ENCODE measurements at places on chromosomes 12 and 14.

DNA sequence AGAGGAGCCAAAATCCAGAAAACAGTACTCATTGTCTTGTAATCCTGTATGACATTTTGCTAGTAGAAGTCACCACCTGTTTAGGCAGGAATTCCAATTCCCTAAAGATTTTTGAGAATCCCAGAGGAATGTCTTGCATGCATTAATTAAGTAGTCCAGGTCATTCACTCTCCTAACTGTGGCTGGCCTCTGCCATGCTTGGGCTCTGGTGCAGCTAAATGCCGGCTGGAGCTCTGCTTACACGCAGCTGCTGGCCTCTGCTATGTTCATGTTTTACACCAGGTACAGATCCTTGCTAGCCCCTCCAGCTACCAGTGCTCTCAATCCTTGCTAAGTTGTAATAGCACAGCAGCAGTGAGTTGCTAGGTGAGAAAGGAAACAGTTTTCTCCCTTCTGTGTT, 16.3 kb upstream of the HIF1A start:
- DNase-seq: no peak

- no peak for DNase-seq
These were observed 7.0 kb upstream of the CLEC14A start for GRCh38 chr14:38262844-38263243.

GRCh38 chr12:54749191-54749818, 101.1 kb upstream of the DCD start:
- peak; percentile 83 for DNase-seq

DNA sequence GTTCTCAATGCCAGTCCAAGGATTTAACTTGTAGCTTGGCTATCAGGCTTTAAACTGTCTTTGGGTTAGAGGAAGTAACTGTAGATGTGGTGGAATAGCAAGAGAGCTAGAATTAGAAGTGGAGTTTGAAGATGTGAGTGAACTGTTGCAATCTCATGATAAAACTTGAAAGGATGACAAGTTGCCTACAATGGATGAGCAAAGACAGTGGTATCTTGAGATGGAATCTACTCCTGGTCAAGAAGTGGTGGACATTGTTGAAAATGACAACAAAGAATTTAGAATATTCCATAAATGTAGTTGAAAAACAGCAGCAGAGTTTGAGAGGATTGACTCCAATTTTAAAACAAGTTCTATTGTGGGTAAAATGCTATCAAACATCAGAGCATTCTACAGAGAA, 199.0 kb downstream of the DUSP6 start:
- DNase-seq: no peak

DNA sequence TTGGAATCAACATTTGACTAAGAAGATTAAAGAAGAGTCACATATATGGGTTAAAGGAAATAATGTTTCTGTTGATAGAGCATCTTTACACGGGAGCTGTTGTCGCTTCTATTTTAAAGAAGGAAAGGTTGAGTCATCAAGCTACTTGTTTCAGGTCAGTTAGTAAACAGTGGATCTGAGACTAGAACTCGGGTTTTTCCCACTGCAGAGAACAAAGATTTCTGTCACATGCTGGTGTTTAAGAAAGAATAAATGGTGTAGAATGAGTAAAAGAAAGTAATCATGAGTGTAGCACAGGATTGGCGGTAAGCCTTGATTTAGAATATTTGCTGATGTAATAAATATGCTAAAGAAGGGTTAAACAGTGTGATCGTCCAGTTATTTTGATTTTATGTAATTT, 455.5 kb downstream of the AEBP2 start:
- DNase-seq: no peak

DNA sequence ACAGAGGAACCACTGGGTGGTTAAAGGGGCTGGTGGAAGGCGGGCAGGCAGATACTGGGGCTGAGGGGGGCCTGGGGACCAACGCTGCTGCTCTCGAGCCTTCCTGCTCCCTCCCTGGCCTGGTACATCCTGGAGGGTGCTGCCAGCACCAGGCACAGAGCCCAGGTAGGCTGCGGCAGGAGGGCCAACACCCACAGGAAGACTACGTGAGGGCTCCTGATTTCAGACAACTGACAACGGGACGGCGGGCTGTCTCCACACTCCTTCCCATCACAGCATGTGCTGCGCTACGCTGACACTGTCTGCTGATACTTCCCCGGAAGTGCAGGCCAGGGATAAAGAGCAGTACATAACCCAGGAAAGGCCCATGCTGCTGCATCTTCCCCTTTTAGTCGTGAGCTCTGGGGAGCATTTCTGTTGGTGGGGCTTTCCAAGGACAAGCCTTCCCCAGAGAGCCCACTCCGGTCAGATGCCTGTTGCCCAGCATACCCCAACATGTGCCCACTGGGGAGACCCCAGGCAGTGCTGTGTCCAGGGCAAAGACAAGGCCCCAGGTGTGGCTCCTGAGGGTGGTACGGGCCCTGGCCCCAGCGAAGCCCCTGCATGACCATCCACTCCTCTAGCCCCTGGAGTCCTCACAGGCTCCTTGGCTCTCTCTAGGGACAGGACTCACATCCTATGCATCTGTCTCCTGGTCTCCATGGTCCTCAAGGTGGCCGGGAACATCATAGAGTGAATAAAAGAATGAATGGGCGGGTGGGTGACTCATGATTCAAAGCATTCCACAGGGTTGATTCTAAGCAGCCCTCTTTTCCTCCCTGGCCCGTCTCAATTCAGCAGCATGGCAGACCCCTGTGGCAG, 38.0 kb downstream of the CHGA start:
- DNase-seq: peak; percentile 60

DNA sequence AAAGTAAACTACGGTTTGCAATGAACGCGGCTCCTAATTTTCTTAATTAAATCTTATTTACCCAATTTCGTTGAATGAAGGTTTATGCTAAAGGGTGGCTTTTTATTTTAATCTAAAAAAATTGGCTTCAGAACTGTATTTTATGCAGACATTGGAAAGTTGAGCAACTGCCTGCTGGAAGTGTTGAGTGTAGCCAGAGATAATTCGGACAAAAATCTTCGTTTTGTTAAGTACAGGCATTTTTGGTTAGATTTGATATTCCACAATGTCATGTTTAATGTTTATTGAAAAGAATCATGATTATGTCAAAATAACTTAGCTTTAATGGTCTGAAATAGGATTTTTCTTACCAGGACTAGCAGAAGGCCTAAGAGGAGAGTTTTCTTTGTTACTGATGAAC, 875 bp downstream of the IRAK3 start:
- peak; percentile 38 for DNase-seq

DNA sequence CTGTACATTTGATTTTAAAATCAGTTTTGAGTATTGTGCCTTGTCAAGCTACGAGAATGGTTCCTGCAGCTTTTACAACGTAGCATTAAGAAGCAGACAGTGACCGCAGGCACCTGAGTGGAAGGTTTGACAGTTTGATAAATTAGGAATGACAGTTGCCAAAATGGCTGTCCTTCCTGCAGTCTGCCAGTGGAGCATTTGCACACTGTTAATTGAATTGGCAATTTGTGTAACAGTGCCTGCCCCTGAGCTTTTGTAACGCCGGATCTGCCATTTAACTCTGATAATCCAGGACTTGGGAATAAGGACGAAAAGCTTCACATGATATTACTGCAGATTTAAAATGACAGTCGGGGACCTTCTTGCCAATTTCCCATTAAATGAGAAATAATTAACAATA, 385.3 kb downstream of the NPAS3 start:
- DNase-seq: no peak
